ENCODE measurements at places on chromosomes 11 and 22.

- peak; percentile 14 for DNase-seq
These were observed 141.2 kb upstream of the TIMP3 start for GRCh38 chr22:32660292-32660691.

DNA sequence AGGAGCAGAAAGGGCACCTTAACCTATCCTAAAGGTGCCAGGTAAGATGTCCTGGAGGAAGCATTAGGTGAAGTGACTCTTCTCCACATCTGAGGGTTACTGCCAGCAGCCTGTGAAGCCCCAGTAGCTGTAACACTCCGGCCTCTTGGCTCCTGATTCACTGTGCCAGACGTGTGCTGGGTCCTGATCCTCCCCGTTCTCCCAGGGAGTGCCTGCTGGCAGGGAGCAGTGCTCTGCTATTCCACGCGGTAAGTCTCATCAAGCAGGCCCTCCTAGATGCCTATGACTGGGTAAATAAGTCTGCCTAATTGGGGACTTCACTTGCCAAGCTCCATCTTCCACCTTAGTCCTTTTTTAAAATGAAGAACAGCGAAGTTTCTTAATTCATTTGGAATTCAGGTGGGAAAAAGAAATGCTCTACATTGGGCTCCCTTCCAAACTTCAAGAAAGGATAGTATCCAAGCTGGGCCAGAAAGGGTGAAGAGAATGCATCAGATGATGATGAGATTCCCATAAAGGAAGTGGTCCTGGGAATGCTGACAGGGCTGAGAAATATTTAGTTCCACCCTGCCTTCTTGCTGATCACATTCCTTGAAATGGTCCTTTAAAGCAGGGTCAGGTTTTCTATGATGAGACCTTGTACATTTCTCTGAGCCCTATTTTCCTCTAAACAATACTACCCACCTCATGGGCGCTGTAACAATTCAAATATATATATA, 188.0 kb downstream of the MAML2 start:
- no peak for DNase-seq

GRCh38 chr11:58134151-58134550, 8.8 kb upstream of the OR9I1 start:
- DNase-seq, result no peak

DNA sequence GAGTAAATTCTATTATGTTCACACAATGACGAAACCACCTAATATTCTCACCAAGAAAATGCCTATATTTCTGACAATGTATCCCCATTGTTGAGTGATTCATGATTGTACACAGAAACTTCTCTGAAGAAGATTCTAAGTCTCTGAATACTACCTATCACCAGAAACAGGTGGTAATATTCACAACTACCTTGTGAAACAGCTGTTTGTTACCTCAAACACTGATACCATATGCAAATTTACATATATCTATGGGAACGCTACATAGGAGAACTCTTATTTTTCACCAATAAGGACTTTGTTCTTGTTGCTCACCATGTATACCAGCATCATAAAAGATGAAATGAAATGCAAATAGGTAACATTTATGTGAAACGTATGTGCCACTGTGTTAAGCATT, 59.3 kb downstream of the PDGFD start:
- DNase-seq, result no peak

DNA sequence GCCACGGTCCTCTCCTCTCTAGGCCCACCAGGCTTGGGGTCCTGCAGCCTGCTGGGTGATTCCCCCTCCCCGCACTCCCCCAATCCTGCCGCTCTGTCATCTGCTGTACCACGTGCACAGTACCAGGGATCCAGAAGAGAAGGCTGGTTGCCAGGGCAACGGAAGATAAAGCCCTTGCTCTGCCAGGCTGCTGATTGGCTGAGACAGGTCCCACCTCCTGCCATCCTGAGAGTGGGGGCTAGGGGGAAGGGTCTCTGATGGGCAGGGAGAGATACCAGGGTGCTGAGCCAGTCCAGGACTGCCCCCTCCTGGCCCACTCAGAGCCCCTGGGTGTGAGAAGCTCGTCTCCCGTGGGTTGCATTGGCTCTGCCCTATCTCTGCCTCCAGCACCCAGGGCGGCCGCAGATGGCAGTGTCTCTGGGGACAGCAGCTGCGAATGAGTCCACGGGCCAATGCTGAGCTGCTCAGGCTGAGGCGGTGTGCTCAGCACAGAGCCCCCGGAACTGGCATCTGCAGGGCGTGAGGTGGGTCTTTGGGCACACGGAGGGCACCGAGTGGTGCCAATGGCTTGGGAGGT, at the start of gene SMIM45:
SMIM45 (plus strand) TSS at position 253 of the 577 bp plus-strand sequence.
- DNase-seq, result no peak

DNA sequence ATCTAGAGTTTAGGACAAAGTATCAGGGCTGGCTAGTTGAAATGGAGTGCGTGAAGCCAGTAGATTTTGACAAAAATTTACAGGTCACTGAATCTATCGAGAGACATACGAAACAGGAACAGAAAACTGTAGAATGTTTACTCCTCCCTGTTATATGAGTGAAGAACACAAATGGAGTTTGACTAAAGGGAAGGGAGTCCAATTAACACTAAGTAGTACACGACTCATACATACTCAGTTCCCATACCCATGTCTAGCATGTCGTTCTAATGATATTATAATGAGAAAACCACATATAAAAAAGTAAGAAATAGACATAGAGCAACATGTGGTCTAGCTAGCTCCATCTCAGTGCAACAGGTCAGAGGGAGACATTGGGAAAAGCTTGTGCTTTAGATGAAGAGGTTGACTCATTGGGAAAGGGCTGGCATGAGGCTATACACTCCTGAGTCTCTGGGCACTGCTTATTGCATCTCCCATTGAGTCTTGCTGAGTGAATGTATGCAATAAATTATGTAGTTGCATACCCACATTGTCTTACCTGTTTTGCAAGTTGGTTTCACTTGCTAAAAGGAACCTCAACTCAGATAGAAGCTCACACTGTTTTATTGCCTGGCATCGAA, 43.5 kb downstream of the CD44 start:
- DNase-seq, result no peak

- DNase-seq, result no peak
These were observed 30.4 kb downstream of the DSCAML1 start for GRCh38 chr11:117766576-117766975.

DNA sequence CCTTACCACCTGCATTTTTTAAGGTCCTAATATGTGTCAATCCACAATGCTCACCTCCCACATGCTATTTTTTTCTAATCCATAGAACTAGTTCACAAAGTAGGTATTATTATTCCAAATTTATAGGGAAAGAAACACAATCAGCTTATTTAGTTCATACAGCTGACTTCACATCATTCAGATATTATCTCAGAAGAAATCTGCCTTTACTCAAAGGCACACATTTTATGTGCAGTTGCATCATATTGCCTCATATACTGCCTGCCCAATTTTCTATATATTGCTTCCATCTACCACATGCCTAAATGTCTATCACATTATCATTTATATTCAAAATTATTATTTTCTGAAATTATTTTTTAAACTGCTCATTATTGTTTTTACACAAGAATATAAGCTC, 88.7 kb upstream of the LUZP2 start:
- no peak for DNase-seq

DNA sequence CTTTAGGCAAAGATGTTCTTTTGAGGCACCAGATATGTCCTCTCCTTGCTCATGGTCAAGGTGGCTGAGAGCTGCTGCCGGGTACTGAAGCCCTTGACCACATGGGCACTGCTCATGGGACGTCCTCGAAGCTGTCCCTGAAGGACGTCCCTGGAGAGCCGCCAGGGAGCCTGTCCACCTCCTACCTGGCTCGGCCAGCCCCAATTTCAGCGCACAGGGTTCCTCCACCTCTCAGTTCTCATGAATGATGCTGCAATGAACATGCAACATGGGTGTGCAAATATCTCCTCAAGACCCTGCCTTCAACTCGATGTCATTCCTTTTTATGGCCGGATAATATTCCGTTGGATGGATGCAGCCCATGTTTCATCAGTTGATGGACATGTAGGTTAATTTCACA, 24.4 kb upstream of the TOLLIP start:
- no peak for DNase-seq

- DNase-seq, result no peak
These were observed 30.9 kb downstream of the ANO1 start for GRCh38 chr11:70109006-70109405.

DNA sequence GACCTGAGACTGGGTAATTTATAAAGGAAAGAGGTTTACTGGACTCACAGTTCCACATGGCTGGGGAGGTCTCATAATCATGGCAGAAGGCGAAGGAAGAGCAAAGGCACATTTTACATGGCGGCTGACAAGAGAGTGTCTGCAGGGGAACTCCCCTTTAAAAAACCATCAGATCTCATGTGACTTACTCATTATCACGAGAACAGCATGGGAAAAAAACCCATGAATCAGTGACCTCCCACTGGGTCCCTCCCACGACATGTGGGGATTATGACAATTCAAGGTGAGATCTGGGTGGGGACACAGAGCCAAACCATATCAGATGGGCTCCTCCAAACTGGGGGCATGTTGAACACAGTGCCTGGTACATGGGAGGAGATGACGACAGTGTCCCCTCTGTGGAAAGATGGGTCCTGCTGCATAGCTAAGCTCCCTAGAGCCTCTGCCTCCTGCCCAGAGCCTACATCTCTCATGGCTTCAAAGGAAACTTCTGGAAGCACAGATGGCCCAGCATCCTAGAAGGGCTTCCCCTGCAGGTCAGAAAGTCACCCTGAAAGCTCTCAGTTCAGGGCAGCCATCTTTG, 46.1 kb downstream of the MYEOV start:
- no peak for DNase-seq

DNA sequence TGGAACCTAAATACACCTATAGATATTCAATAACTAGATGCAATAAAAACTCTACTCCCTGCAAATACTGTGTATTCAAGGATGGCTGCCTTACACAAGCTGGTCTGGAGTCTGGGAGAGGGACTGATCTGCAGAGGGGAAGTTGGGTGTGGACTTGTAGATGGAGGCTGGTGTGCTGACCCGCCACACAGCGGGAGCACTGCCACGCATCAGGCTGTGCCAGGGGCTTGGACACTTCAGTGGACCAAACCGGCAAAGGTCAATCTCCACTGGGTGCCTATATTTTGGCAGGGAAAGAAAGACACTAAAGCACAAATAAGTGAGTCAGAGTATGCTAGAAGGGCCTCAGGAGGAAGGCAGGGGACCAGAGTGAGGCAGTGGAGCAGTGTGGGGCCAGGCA, 2.1 kb upstream of the SHANK3 start:
- DNase-seq, result no peak

DNA sequence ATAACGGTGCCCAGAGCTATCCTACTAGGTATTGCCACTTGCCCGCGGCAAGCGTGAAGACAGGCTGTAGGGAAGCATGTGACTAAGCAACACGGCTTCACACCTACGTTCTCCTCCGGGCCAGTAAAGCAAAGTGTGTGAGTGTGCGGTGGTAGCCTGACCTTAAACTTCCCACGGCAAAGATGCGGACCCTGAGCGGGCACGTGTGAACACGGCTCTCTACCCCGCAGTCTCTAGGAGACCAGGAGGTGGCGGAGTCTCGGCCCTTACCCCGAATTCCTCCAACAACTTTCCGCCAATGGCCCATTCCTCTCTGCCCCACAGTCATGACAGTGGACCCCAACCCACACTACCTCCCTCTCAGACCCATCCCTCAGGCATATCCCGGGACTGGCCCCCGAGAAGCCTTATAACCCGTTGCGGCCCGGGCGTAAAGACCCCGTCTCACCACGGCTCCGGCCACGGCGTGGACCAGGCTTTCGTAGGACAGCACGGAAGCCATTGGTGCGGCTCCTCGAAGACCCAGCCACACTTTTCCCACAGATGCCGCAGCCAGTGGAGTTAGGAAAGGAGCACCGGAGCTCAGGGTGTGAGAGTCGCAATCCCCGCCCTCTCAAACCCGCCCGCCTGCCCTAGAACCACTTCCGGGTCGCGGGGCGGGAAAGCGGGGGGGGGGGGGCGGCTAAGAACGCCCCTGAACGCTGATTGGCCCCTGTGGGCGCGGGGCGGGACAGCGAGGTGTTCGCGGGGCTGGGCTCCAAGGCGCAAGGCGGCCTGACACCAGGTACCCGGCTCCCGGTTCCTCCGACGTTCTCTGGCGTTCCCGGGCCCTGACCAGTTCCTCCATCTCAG, at the start of gene SLC25A17:
SLC25A17 (minus strand) TSS at position 600 of the 852 bp plus-strand sequence; CDS start at position 502, 98 bp downstream.
- DNase-seq, result peak; percentile 75

GRCh38 chr11:32531528-32531927, 52.1 kb upstream of the EIF3M start:
- no peak for DNase-seq

GRCh38 chr11:14567064-14567651, 47.0 kb upstream of the PSMA1 start:
- no peak for DNase-seq

GRCh38 chr11:121090145-121090721, 10.8 kb upstream of the TECTA start:
- DNase-seq, result no peak

DNA sequence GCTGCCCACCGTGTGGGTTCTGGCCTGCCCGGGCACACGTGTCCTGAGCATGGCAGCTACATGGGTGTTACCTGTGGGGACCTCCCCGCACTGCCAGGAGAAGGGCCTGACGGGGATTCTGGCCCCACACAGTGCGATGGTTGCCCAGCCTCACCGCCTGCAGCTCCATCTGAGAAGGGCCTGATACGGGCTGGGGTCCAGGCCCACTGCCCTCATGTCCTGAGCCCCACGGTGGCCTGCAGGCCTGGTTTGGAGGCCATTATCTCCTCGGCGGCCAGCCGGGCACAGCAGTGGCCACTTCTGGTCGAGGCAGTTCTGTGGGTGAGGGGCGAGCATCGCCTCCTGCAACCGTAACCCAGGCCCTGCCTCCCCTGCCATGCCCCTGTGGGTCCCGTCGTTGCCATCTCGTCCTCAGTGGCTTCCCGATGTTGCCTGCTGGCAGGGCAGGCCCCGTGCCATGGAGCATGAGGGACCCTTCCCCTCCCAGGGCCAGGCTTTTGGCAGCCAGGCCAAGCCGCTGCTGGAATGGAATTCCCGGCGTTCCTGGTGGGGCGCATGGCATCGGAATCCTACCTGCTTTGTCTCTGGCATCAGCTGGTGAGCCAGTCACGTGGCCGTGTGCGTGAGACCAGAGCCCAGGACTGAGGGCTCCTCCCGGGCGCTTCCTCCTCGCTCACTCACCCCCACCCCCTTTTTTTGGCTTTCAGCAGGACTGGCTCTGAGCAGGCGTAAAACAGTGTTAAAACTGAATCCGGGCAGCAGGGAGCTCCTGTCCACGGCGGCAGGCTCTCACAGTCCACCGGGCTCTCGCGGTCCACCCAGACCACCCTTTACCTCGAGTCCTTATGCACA, 71.9 kb upstream of the PPARA start:
- DNase-seq, result no peak
